Mesothelial cell of epicardium (in vitro differentiated cells): ENCODE measurements at places on chromosomes 1 and 21.

DNA sequence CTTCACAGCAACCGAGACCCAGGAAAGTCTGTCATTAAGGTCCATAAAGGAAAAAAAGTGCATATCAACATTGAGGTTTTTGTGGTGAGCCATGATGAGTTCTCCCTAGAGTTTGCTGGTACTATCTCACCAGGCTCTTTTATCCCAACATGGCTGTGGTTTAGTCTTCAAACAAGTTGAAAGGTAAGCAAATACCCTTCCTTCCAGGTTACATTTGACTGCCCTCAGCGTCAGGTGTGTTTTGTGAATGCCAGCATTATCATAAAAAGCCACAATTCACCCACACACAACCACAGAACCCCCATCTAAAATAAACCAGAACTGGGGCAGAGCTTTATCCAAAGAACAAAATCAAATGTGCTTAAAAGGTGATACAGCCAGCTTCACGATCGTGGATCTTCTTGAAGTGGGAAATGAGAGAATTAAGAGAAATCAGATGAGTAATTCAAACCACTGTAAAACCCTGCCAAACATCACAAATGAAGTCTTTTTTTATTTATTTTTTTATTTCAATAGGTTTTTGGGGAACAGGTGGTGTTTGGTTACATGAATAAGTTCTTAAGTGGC is 64.7 kb downstream of the SETD4 start:
- DNase-seq = no peak

GRCh38 chr1:188043536-188044245 is 1214.9 kb downstream of the PLA2G4A start:
- no peak for DNase-seq

- no peak for DNase-seq
Observed at GRCh38 chr21:44052071-44052829, 40.1 kb downstream of the TRAPPC10 start.

GRCh38 chr1:207754974-207755700 is 3.3 kb downstream of the CD46 start:
- no peak for DNase-seq

- no peak for DNase-seq
Observed at GRCh38 chr1:182917378-182917777, 35.6 kb downstream of the SHCBP1L start.
